ENCODE measurements at places on chromosomes 2 and 18.
A peak's percentile ranks its signal among the peaks of the same experiment; 100 is the strongest.

- peak; percentile 37 for DNase-seq
These were observed 80.0 kb downstream of the EXOC6B start for GRCh38 chr2:72745679-72746368.

- peak; percentile 17 for DNase-seq
These were observed 29.2 kb downstream of the ANKRD44 start for GRCh38 chr2:197281421-197281820.

- DNase-seq = peak; percentile 8
These were observed 20.0 kb upstream of the RNF149 start for GRCh38 chr2:101328474-101329007.

DNA sequence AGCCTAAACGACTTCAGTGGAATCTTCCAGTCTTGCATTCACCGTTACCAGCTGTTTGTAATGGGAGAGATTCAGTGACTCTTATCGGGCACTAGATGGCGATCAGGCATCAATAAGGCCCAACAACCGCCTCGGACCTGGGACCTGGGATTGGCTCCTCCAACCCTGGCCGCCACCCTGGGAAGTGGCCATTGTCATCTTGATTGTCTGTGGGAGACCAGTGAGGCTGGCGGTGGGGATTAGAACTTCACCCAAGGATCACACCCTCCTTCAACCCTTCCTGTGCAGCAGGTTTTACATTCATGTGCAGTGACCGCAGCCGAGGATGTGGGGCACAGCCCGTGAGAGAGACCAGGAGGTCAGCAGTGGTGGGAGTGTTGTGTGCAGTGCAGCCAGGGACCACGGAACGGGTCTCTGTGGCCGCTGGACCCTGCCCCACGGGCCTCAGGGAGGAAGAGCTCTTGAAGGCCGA lies 85.3 kb downstream of the SPP2 start:
- DNase-seq = peak; percentile 32

DNA sequence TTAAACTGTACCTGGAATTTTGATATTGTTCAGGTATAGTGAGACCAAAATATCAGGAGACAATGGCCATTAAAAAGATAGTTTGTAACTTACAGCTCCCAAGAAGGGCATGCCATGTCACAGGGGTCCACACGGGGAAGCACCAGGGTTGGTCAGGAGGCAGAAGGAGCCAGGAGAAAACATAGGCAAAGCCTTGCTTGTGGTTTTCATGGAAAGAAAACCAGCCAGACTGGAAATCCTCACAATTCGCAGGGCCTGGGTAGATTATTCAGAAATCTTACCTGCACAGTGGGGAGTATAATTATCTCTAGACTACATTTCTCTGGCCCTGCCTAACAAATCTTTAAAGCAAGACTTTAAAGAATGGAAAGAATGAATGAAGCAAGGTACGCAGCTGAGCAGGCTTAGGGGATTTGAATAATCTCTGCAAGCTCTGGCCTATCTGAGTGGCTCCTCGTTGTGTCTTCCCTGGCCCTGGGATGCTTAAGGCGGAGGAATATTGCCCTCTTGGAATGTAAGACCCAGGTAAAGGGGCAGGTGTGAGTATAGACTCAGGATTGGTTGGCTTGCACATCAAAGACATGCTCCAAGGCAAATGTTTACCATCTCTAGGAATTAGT lies 66.9 kb upstream of the CDC42EP3 start:
- DNase-seq = no peak

DNA sequence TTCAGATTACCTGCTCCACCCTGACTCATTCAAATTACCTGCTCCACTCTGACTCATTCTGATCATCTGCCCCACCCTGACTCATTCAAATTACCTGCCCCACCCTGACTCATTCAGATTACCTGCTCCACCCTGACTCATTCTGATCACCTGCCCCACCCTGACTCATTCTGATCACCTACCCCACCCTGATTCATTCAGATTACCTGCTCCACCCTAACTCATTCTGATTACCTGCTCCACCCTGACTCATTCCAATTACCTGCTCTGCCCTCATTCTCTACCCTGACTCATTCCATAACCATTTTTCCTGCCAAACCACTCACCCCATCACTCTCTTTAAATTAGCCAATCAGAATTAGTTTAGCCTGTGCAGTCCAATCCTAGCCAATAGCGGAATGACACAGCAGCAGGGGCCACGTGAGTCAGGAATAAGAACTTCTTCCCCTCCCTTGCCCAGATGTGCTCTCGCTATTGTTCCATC lies 26.2 kb downstream of the CFAP53 start:
- no peak for DNase-seq

DNA sequence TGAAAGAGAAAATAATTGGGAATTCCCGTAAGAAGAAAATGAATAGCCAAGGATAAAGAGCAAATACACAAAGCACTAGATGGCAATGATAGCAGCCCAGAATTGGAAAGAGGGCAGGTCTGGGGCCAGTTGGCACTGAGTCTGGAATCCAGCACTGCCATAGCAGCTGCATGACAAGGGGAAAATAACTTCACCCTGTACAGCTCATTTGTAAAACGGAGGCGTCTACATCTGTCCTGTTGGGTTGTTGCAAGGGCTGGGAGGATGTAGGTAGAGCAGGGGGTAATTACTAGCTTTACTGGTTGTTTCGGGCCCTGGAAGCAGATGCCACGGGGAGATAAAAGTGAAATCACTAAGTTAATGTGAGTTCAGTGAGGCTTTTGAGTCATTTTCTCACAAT lies 110.0 kb upstream of the RASGRP3 start:
- DNase-seq = no peak

DNA sequence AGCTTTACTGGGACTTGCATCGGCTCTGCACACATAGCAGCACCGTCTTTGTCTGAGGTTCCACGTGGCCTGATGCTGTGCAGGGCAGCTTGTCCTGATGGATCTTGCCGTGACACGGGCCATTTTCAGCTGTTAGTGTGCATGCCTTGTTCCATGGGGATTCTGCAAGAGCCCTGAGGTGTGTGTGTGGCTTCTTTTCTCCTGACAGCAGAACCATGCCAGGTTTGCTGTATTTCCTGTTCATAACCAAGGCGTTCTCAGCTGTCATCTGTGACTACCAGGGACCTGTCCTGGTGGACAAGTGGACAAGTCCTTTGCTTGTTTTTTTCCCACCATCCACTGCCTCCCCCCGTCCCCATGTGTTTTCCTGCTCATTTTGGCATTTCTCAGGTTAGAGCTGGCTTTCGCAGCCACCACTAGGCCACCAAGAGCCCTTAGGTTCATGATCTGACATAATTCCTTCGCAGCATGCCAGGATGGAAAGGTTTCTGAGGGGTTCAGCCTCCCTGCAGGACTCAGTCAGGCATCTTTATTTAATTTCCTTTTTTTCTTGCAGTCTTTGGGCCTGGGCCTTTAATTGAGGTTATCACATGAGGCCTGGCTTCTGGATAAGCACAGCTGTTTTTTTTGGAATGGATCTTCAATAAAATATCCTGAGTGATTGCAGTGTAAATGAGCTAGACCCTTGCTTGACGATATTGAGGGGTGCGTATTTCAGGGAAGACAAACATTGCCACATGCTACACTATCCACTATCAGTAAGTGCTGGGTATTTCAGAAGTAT lies 139.4 kb downstream of the NCK2 start:
- DNase-seq = no peak

DNA sequence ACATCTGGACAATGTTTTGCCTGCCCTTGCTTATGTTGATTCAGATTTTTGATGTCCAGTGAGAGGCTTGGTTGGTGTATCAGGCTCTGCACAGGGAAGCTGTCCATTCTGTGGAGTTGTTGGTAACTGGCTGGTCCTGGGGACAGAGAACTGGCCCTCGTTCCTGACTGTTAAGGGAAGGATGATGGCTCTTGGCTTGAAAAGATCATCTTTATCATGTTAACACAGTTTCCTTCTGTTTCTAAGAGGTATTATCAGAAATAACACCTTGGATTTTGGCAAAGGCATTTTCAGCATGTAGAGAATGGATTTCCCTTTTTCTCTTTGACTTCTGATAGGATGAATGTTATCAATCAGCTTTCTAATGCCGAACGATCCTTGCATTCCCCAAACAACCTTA lies 19.3 kb downstream of the STK25 start:
- DNase-seq = no peak

GRCh38 chr2:4674007-4674406 lies 970.6 kb downstream of the DCDC2C start:
- DNase-seq = no peak

DNA sequence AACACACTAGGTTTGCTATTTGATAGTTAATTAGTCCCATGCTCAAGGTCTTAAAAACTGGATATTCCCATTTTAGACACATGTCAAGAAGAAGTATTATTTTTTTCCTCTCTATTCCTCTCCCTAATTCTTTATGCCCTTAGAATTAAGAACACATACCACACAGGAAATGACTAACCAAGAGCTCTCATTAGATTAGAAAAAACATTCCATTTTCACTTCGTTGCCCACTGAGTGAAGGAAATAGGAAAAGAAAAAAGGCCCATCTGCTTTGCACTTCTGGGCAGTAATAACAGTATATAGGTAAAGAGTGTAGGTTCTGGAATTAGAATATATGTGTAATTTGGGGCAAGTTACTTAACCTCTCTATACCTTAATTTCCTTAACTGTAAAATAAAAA lies 26.9 kb downstream of the ACADL start:
- DNase-seq = no peak

- no peak for DNase-seq
These were observed 214.4 kb upstream of the DSEL start for GRCh38 chr18:67730886-67731285.

GRCh38 chr2:219175928-219176817 lies 552 bp downstream of the CNPPD1 start:
- DNase-seq = no peak

DNA sequence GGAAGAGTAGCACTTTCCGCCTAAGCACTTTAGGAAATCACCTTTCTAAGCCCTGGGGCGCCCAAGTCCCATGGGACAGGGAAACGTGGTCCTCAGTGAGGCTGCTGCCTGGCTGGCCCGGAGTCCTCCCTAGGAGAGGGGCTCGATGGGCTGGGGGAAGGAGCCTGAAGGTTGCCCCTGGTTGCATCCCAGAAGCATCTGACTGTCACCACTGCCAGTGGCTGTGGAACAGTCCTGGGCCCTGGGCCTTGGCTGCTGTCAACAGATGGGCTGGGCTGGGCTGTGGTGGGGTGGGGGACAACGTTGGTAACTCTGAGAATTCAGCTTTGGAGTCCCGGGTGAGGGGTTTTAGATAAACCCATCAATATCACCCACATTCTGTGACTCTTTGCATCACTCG lies 22.5 kb downstream of the ASB1 start:
- no peak for DNase-seq

DNA sequence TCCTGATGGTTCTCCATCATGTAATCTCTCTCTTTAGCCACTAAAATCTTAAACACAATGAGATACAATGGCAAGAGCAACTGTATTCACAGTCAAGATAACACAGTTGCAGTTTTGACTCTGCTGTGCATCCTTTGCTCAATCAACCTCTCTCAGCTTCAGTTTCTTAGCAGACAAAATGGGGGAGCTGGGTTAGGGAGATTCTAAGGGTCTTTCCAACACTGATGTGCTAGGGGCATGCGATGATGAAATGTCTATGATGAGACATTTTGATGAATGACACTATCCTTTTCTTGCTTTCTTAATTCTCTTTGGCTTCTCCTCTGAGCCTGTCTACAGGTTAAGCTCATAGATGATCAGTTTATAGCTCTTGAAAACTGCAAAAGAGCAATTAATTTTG lies 1.1 kb downstream of the SERPINB10 start:
- no peak for DNase-seq

DNA sequence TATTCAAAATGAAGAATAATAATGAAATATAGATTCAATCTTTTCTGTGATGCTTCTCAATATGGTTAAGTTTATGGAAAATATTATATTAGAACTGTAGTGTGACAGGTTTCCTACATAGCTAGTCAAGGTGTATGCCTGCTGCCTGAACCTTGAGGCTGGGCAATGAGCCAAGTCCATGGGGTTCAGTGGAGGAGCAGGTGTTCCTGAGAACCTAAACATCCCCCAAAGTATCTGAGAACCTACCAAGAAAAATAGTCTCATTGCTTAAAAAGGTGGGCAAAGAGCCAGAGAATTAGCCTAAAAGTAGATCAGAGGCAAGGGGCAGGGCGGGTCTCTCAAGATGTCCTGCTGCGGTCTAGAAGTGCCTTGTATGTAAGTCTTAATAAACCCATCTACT lies 185.9 kb upstream of the SPHKAP start:
- DNase-seq = no peak

- no peak for DNase-seq
These were observed 144.6 kb downstream of the AKAIN1 start for GRCh38 chr18:5052491-5052890.

DNA sequence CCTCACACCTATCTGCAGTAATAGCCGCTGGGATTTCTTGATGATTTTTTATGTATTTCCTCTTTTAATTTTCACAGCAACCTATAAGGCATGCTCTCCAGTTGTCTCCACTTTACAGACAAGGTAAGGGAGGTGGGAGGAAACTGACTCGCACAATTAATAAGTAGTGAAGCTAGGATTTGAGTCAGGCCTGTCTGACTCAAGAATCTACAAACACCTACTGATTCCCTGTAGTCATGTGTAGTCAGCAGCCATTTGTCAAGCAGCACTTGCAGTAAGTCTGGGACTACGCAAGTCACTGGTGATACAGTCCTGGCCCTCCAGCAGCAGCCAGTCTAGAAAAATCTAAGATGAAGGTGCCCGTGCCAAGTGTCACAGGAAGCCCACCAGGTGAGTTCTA lies 193.6 kb upstream of the PKDCC start:
- no peak for DNase-seq

Data from skin of body (tissue), 3 donors.